SK-N-SH (cell line): ENCODE measurements at places on chromosomes 2 and 18. TPM values are rescaled to one million over a fixed set of nuclear protein-coding genes. Genes with fewer than 3 reads are reported as not detected.

DNA sequence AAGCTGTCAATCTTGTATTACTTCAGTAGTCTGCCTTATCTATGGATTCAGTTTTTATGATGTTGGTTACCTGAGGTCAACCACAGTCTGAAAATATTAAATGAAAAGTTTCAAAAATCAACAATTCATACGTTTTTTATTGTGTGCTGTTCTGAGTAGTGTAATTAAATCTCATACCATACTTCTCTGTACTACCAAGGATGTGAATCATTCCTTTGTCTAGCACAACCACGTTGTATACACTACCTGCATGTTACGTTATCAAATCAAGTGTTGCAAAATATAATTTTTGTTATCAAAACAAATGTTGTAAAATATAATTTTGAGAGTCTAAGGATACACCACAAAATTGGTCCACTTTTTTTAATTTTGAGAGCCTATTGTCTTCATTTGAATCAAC lies 590.2 kb upstream of the SETBP1 start:
- H3K27me3 ChIP-seq: no peaks in the 10 kb centered on the region
- no peaks in the 10 kb centered on the region for H3K4me1 ChIP-seq
- no peak for DNase-seq
- H3K36me3 ChIP-seq: no peaks in the 10 kb centered on the region
- no peak overlapping the region for H3K4me3 ChIP-seq

DNA sequence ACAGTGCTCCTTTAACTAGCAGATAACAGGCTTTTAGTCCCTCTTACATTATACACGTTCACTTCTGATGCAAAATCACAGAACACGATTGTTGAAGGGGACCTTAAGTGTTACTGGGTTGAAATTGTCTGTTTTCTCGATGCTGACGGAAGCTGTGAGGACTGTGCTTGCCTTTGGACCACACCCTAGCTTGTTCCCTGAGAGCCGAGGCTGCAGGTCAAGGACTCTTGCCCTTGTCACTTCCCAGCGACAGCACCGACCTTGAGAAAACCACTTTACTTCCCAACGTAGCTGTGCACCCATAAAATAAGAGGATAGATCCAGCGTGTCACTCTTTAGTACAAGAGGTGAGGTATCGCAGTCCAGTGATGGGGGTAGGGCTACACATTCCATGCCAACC lies 701.0 kb downstream of the DCDC2C start:
- H3K36me3 ChIP-seq: no peaks in the 10 kb centered on the region
- DNase-seq: no peak
- no peaks in the 10 kb centered on the region for H3K4me1 ChIP-seq
- H3K27me3 ChIP-seq: no peaks in the 10 kb centered on the region
- no peak overlapping the region for H3K4me3 ChIP-seq
- H3K27ac ChIP-seq: no peak overlapping the region

DNAJC5G gene
- polyA plus RNA-seq: 0.18 TPM in 1 of 2 replicates, not detected in the other

AGXT gene
- polyA plus RNA-seq: not detected in 2 replicates

GRCh38 chr18:22831441-22831904 lies 101.7 kb upstream of the RBBP8 start:
- H3K4me3 ChIP-seq: no peak overlapping the region
- H3K36me3 ChIP-seq: no peaks in the 10 kb centered on the region
- H3K27ac ChIP-seq: no peak overlapping the region
- DNase-seq: no peak
- H3K4me1 ChIP-seq: no peaks in the 10 kb centered on the region

DNA sequence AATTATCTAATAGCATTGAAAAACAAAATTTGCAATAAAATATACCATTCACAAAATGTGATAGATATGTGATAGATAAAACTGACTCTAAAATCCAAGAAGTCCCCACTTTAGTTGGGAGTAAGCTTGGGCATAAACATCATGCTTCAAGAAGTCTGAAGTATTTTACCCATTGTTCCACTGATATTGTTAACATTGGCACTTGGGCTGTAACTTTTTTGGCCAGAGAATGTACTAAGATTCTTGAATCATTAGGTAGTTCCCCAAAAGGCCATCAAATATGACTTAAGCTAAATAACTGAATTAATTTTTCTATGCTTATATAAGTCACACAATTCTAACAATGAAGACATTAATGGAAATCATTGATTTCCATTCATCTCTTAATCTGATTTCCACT lies 413.6 kb downstream of the CDH2 start:
- H3K4me3 ChIP-seq: no peak overlapping the region
- no peak for DNase-seq
- no peaks in the 10 kb centered on the region; the same call in 1 of the 2 replicates for H3K4me1 ChIP-seq
- no peaks in the 10 kb centered on the region for H3K36me3 ChIP-seq
- H3K27ac ChIP-seq: no peak overlapping the region

CPS1 gene
- 9.2 and 13.5 TPM in 2 replicates for polyA plus RNA-seq

- no peak overlapping the region; the same call in 1 of the 2 replicates for H3K27ac ChIP-seq
- no peak for DNase-seq
- H3K36me3 ChIP-seq: no peaks in the 10 kb centered on the region
- no peaks in the 10 kb centered on the region for H3K4me1 ChIP-seq
Measured at GRCh38 chr18:34633368-34633767, 76.7 kb upstream of the DTNA start.

DNA sequence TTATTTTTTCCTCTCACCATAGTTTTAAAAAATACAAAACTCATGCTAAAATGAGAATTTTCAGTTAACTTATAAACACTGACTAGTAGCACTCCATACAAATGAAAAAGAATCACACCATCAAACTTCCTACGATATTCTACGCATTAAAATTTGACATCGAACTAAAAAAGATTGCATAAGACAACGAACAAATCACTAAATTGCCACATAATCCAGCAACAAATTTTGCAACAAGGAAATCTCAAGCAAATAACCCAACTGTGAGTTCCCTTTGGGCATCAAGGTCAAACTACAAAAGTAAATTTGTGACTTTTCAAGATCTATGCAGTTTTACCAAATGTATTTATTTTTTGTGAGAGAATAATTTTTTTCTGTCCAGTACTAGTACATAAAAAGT lies 1.5 kb downstream of the MAP3K2 start:
- DNase-seq: no peak
- no peaks in the 10 kb centered on the region for H3K27me3 ChIP-seq
- H3K4me3 ChIP-seq: peak overlapping the region; percentile 89; the same call in 1 of the 2 replicates
- peak overlapping the region; percentile 95; the same call in 1 of the 2 replicates for H3K27ac ChIP-seq

- H3K36me3 ChIP-seq: no peaks in the 10 kb centered on the region
- H3K4me1 ChIP-seq: no peaks in the 10 kb centered on the region; the same call in 1 of the 2 replicates
- no peak overlapping the region for H3K27ac ChIP-seq
- H3K4me3 ChIP-seq: no peak overlapping the region
- DNase-seq: no peak
Measured at GRCh38 chr2:208607694-208608093, 201.1 kb downstream of the PTH2R start.

- H3K27me3 ChIP-seq: peaks cover 7% of the 10 kb centered on the region
- no peak overlapping the region for H3K4me3 ChIP-seq
- H3K36me3 ChIP-seq: no peaks in the 10 kb centered on the region
- peak; percentile 14 for DNase-seq
- H3K27ac ChIP-seq: no peak overlapping the region
Measured at GRCh38 chr2:75098856-75099255, 100.5 kb downstream of the TACR1 start.

DNA sequence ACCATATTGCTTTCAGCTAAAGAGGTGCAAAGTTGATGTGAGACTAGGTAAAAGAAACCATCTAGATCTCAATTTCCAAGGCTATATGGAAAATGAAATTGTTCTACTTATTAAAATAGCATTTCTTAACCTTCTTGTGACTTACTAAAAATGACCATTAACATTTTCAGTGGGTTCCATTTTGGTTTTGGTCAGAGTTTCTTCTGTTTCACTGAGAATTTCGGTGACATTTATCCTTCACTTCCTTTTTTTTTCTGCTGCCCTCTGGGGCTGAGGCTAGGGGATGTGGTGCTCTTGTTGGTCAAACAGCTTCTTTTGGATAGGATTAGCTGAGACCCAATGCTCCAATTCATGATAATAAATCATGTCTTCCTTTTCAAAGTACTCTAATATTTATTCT lies 44.3 kb upstream of the REL start:
- DNase-seq: no peak
- no peak overlapping the region for H3K27ac ChIP-seq
- H3K4me3 ChIP-seq: no peak overlapping the region
- H3K36me3 ChIP-seq: no peaks in the 10 kb centered on the region

TRIM54 gene
- 0.28 and 0.36 TPM in 2 replicates for polyA plus RNA-seq

DNA sequence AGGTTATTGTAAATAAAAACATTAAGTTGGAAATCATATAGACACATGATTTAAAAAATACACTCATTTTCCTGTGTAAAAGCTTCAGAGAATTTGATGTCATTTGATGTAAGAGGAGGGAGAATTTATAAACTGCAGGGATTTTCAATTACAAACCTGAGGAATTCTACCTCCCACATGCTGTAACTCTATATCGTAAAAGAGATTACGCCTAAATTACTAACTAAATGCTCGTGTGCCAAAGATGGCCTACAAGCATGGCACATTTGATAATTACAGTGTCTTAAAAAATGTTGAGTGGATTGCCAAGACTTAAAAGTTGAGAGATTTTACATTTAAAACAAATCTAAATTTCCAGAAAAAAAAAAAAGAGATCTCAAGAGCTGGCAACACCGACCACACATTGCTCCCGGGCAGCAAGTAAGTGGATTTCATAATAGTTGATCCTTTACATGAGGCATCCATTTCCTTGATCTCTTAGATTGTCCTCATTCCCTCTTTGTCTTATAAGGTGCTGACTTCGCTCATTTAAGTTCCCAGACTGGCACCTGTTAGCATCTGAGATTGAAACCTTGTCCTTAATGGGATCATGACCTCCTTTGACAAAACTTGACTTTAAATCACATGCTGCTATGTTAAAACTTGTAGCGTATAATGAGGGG lies 840.3 kb upstream of the ZEB2 start:
- no peaks in the 10 kb centered on the region for H3K27me3 ChIP-seq
- H3K4me1 ChIP-seq: no peaks in the 10 kb centered on the region
- H3K36me3 ChIP-seq: no peaks in the 10 kb centered on the region
- no peak for DNase-seq
- no peak overlapping the region for H3K27ac ChIP-seq

GRCh38 chr18:52537261-52537660 lies 197.3 kb downstream of the DCC start:
- no peak overlapping the region for H3K4me3 ChIP-seq
- H3K27ac ChIP-seq: no peak overlapping the region
- H3K36me3 ChIP-seq: no peaks in the 10 kb centered on the region
- no peak for DNase-seq

DNA sequence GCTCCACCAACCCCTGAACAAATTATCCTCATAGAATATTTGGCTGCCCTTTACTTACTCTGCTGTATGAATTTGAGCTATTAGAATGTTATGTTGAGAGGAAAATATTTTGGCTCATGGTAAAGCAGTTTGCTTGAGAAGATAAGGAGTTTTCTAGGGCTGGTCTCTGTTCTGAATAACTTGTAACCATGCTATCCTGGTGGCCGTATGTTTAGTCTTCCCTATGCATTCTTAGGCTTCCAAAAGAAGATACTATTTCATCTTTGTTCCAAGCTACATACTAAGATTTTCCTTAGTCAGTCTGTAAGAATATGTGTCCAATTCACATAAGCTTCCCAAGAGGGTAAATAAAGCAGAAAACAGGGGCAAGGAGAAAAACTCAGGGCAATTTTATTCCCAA lies 1105.1 kb upstream of the PIK3C3 start:
- H3K4me1 ChIP-seq: no peaks in the 10 kb centered on the region; the same call in 1 of the 2 replicates
- H3K27me3 ChIP-seq: no peaks in the 10 kb centered on the region
- H3K27ac ChIP-seq: no peak overlapping the region
- H3K36me3 ChIP-seq: no peaks in the 10 kb centered on the region
- no peak for DNase-seq
- H3K4me3 ChIP-seq: no peak overlapping the region

- H3K4me1 ChIP-seq: no peaks in the 10 kb centered on the region
- no peak overlapping the region for H3K4me3 ChIP-seq
- no peak for DNase-seq
Measured at GRCh38 chr18:74582642-74583041, 15.0 kb upstream of the ZNF407 start.

GRCh38 chr2:206989311-206989710 lies 50.0 kb downstream of the CPO start:
- H3K36me3 ChIP-seq: no peaks in the 10 kb centered on the region
- no peak overlapping the region for H3K27ac ChIP-seq
- H3K27me3 ChIP-seq: no peaks in the 10 kb centered on the region
- H3K4me3 ChIP-seq: no peak overlapping the region
- no peaks in the 10 kb centered on the region for H3K4me1 ChIP-seq

- peak; percentile 53 for DNase-seq
- no peak overlapping the region for H3K4me3 ChIP-seq
- H3K27me3 ChIP-seq: no peaks in the 10 kb centered on the region
- H3K27ac ChIP-seq: no peak overlapping the region
- peaks cover 6% of the 10 kb centered on the region; the same call in 1 of the 2 replicates for H3K4me1 ChIP-seq
Measured at GRCh38 chr2:42513252-42513918, 19.6 kb upstream of the KCNG3 start.

DNA sequence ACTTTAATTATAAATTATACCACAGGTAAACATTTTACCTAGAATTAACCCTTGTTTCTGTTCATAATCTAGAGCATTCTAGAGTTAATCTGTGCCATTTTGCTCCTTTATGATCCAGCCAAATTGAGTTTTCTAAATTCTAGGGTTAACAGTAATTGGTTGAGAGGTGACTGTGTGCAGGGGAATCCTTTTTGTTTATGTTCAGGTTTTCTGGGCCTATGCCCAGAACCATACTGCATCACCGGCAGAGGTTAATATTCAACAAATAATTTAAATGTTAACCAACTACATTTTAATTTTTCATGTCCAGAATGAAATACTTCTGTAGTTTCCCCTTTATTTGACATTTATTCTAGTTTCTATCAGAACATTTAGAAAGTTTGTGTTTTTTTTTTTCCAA lies 32.3 kb downstream of the CARF start:
- no peak overlapping the region for H3K4me3 ChIP-seq
- no peak overlapping the region for H3K27ac ChIP-seq
- peaks cover 3% of the 10 kb centered on the region; the same call in 1 of the 2 replicates for H3K36me3 ChIP-seq
- peaks cover 6% of the 10 kb centered on the region; the same call in 1 of the 2 replicates for H3K4me1 ChIP-seq

KIF1A gene
- 0.21 and 0.32 TPM in 2 replicates for polyA plus RNA-seq

DLX1 gene
- polyA plus RNA-seq: 0.07 and 0.13 TPM in 2 replicates

PLGLB2 gene
- polyA plus RNA-seq: 1.2 and 1.9 TPM in 2 replicates

DNA sequence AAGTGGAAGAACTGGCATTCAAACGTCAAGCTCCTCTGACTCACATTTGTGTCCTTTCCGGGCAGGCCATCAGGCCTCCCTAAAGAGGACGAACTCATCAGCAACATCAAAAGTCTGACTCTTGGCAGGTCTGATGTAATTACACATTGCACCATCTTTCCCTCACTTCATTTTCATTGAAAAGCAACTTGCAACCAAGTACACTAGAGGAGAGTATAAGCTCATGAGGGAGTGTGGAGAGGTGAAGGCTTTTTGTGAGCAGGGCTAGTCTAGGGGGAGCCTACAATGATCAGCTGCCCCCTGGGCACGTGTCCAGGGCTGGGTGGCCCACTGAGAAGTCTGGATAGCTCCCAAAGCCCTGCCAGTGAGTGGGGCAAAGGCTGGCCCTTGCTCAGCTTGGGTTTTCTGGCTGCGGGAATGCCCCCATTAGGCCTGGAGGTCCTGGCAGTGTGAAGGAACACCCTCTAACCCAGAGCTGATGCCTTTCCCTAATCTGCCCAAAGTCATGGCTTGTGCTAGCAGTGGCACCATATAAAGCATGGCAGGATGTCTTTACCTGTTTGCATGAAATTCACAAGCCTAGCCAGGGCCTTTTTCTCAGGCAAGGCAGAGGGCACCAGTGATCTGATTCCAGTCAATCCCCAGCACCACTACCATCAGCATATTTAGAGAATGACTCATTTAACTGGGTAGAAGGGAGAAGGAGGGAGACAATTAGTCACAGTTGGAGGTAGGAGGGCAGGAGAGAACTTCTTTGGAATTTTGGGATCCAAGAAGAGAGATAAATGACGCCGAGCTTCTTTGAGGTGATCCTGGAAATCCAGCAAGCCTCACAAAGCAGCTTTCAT lies 8.5 kb upstream of the DAW1 start:
- H3K27me3 ChIP-seq: no peaks in the 10 kb centered on the region
- H3K4me3 ChIP-seq: no peak overlapping the region
